ENCODE measurements at places on chromosomes 16 and 17. TPM values are rescaled to one million over a fixed set of nuclear protein-coding genes. Genes with fewer than 3 reads are reported as not detected.

GRCh38 chr17:6328279-6328678 is 106.6 kb downstream of the AIPL1 start:
- peak; percentile 30 for DNase-seq

DNA sequence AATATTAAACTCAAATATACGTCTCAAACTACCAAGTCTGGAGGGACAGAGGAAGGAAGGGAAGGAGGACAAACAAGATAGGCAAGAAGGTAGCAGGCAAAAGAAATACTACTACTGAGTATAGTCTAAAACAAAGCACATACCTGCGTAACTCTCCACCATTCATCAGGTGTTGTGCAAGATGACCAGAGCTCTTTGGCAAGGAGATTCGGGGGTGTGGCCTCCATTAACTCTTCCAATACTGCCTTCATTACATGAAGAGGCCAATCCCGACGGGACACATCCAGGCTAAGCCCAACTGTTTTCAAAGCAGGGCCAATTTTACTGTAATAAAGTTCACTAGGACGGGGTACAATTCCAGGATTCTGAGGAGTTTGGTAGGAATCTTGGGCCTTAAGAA is 38.2 kb upstream of the ARL6IP1 start:
- DNase-seq, result no peak

Gene SLC12A3
- not detected for total RNA-seq

Gene CHST4
- not detected for total RNA-seq

GRCh38 chr17:39393736-39394135 is 7.7 kb downstream of the FBXL20 start:
- DNase-seq, result peak; percentile 23

- no peak for DNase-seq
These were observed 168.0 kb upstream of the FOXF1 start for GRCh38 chr16:86342161-86342834.

DNA sequence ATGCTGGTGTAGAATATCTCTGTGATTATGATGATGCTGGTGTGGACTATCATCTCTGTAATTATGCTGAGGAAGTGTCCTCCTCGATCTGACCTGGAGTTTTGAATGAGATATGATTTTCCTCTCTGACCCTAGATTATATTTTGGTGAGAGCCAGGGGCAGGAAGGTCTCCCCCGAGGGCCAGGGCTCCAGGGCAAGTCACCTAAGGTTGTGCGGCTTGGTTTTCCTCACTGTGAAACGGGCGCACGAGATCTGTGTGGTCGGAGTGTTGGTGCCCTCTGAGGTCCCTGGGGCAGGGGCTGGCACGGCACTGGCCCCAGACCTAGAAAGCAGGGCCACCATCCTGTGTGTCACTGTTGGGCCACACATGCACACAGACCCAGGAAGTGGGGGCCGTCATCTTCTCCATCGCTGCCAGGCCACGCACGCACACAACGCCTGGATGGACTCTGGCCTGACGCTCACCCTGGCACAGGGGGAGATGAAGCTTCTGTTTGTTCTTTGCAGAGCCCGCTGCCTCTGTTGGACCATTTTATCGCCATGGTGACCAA is 67.7 kb upstream of the ZNF469 start:
- no peak for DNase-seq

DNA sequence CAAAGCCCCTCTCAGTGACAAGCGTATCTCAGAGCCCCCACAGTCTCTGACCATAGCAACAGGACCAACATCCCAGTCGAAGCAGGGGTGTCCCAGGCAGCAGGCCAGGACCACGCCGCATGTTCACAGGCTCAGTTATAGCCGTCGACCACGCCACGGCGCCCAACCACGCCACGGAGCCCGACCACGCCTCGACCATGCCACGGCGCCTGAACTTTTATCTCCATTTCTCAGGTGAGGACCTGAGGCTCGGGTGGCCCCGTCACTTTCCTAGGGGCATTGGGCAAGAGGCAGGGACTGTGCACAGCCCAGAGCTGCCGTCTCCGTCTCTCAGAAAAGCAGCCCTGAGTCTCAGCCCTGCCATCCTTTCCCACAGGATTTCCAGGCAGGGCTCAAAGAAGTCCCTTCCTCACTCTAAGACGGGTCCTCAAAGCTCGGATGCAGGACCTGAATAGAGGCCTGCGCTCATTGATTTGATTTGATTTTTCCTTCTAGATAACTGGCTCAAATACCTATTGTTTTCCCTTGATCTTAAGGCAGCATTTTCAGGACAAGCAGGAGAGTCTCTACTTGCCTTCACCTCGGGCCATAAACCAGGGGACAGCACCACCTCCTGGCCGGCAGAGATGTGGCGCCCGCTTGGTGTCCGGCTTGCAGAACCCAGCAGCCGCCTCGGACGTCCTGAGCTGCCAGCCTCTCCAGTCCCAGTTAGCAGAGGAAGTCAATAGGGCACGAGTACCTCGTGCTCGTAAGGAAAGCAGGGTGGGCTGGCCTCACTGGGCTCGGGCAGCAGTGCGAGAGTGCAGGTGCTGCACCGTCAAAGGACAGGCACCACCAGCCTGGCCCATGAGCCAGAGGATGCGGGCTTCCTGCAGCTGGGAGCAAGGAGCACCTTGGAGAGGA is 38.8 kb downstream of the C16orf95 start:
- DNase-seq, result peak; percentile 71

Gene RAI1
- total RNA-seq, result 9.4 TPM

DNA sequence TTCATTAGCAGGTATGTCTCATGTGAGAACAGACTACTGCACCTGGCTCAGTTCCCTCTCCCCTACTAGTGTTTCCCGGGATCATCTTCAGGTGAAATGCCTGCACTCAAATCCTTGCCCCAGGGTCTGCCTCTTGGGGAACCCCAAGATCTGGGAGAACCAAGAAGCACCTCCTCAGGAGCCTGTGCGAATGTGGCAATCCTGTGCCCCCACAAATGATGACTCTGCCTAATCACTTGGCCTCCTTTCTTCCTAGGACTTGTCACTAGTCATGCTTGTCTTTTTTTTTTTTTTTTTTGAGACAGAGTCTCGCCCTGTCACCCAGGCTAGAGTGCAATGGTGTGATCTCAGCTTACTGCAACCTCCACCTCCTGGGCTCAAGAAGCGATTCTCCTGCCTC is 21.7 kb downstream of the ADAD2 start:
- DNase-seq, result no peak
